Immature natural killer cell (primary cell): ENCODE measurements at places on chromosomes 5 and 9. TPM values are rescaled to one million over a fixed set of nuclear protein-coding genes. Genes with fewer than 3 reads are reported as not detected.

DNA sequence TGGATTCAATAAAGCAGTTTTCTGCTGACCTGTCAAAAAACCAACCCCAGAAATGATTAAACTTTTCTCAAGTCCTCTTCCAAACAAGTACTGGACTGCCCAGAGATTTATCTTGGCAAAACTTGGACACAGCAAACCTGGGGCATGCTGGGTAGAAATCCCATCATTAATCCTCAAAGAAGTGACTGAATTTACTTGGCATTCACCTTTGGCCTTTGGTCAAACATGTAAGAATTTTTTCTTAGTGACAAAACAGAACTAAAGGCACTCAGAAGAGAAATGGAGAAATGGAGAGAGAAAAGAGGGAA, 248.6 kb upstream of the NREP start:
- no peak for DNase-seq

Gene PCDHGA7
- polyA plus RNA-seq = not detected

Gene CCDC152
- polyA plus RNA-seq = 3.1 TPM

GRCh38 chr5:98698359-98698758, 75.1 kb upstream of the RGMB start:
- no peak for DNase-seq

GRCh38 chr9:113381909-113382411, 5.2 kb upstream of the HDHD3 start:
- no peak for DNase-seq

GRCh38 chr5:51347704-51348103, 35.5 kb upstream of the ISL1 start:
- no peak for DNase-seq

- no peak for DNase-seq
These were observed 376.9 kb downstream of the DTWD2 start for GRCh38 chr5:118611332-118611945.

- no peak for DNase-seq
These were observed 10.6 kb downstream of the FOXD1 start for GRCh38 chr5:73437777-73438644.

Gene CNTNAP3
- polyA plus RNA-seq = not detected

- no peak for DNase-seq
These were observed 1.3 kb downstream of the SLC9A3 start for GRCh38 chr5:522899-523440.

Gene GPR150
- polyA plus RNA-seq = 1.2 TPM

Gene PRR16
- polyA plus RNA-seq = not detected

DNA sequence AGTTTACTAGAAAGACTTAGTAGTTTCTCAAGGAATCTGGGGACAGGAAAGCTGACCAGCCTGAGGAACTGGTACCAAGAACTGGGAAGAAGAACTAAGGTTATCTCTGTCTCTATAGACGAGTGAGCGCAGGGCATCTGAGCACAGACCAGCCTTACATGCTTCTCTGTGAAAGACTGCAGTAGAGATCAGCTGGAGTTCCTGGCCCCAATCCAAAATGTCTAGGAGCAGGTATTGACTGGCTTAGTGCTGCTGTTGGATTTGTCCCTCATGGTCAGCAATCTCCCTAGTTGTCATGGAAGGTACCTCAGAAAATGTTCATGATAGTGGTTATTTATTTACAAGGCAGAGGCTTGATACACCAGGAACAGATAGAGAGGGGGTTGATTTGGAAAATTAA, 13.3 kb downstream of the NUP214 start:
- no peak for DNase-seq

Gene OTULINL
- polyA plus RNA-seq = 47.1 TPM
